T-helper 17 cell (primary cell): ENCODE measurements at places on chromosomes 16 and 17. TPM values are rescaled to one million over a fixed set of nuclear protein-coding genes. Genes with fewer than 3 reads are reported as not detected.

TLCD3B gene
- not detected for total RNA-seq

FHOD1 gene
- total RNA-seq, result 48.6 TPM

- no peak overlapping the region for H3K27ac ChIP-seq
- H3K4me3 ChIP-seq, result no peak overlapping the region
- peaks cover 9% of the 10 kb centered on the region for H3K27me3 ChIP-seq
- peaks cover 7% of the 10 kb centered on the region for H3K4me1 ChIP-seq
- no peaks in the 10 kb centered on the region for H3K36me3 ChIP-seq
Measured at GRCh38 chr17:62188713-62189112, 123.6 kb upstream of the MED13 start.

GRCh38 chr17:8739097-8739496 lies 5.5 kb downstream of the CCDC42 start:
- no peak overlapping the region for H3K4me3 ChIP-seq
- no peak for DNase-seq
- H3K27ac ChIP-seq, result no peak overlapping the region
- peaks cover 16% of the 10 kb centered on the region for H3K4me1 ChIP-seq

- DNase-seq, result no peak
- H3K36me3 ChIP-seq, result no peaks in the 10 kb centered on the region
- no peak overlapping the region for H3K4me3 ChIP-seq
Measured at GRCh38 chr16:22693638-22694340, 120.2 kb upstream of the HS3ST2 start.
